ELF-1 (cell line): ENCODE measurements at places on chromosomes 3 and 15.

DNA sequence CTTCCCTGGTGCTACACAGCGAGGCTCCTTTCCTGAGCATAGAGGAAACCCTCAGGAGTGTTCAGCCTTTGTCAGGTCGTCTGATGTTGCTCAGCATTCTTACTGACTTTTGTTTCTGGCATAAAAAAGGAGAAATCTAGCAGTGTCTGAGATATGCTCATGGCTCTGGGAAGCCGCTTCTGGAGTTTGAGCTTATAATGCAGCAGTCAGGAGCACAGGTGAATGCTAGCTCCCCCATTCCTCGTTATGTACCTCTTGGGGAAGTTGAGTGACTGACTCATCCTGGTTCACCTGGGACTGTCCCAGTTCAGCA lies 49.2 kb upstream of the MYZAP start:
- no peak for DNase-seq

DNA sequence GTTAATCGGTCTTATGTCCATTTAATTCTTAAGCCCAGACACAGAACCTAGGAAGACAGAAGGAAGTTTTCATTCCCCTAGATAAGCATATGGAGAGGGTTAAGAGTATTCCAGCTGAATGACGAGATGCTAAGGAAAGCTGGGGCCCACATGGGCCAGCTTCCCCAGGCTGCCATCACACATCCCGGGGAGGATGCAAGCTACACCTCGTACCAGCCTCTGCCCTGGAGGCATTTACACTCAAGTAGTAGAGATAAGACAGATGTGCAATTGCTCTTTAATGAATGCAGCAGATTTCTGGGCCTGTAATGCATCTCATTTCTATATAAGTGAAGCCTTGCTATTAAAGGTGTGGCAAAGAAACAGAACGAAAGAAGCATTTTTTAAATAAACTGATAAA lies 144.5 kb downstream of the MEX3B start:
- no peak for DNase-seq

DNA sequence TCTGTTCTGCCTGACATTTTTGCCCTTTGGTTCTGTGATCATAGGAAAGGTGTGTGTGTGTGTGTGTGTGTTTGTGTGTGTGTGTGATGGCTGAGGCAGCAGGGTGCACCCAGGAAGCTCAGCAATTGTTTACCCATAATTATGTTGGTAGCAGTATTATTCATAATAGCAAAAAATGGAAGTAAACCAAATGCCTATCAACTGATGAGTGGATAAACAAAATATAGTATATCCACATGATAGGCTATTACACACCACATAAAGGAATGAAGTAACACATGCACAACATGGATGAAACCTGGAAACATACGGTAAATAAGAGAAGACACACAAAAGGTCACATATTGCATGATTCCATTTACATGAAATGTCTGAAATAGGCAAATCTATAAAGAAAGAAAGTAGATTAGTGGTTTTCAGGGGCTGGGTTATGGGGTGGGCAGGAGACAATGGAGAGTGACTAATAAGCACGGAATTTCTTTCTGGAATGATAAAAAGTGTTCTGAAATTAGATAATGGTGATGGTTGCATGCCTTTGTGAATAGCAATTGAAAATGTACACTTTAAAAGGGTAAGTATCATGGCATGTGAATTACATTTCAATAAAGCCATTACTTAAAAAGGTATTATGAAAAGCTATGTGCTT lies 167.2 kb downstream of the POLR2M start:
- no peak for DNase-seq

GRCh38 chr3:175001091-175001490 lies 142.0 kb downstream of the NAALADL2 start:
- DNase-seq = no peak

- no peak for DNase-seq
Observed at GRCh38 chr3:125119752-125120378, 64.1 kb upstream of the HEG1 start.

- DNase-seq = peak; percentile 56
Observed at GRCh38 chr15:44726568-44727484, 9.5 kb upstream of the TRIM69 start.

DNA sequence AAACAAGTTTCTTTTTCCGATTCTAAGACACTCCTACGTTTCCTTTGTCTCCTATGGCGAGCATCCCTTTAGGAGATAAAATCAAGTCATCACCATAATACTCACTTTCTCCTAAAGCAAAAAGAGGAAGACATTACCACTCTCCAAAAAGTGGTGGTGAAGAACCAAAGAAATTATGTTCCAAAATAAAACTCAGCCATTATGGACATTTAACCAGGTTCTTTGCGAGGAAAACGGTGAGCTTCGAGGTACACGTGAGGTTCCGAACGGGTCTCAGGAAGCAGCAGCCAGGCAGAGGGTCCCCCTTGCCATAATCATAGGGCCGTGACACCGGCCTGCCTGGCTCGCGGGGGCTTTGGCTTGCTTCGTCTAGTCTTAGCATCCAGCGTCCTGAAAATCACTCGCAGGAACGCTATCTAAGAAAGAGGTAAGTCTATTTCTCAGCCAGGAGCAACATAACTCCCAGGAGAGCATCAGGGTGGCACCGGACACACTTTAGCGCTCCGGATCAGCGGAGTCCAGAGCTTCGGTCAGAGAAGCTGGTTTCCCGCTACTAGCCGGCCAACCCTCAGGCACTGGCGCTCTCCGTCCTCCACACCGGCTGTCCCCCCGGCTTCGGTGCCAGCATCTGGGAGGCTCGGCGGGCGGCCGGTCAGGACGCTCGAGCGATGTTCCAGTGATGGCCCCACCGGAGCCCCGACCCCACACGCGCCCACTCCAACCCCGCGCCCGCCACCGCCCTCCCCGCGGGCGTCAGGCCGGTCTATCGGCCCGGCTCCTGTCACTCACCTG lies 581 bp downstream of the IP6K1 start:
- DNase-seq = peak; percentile 63

- no peak for DNase-seq
Observed at GRCh38 chr3:151926956-151927355, 53.5 kb downstream of the SUCNR1 start.

DNA sequence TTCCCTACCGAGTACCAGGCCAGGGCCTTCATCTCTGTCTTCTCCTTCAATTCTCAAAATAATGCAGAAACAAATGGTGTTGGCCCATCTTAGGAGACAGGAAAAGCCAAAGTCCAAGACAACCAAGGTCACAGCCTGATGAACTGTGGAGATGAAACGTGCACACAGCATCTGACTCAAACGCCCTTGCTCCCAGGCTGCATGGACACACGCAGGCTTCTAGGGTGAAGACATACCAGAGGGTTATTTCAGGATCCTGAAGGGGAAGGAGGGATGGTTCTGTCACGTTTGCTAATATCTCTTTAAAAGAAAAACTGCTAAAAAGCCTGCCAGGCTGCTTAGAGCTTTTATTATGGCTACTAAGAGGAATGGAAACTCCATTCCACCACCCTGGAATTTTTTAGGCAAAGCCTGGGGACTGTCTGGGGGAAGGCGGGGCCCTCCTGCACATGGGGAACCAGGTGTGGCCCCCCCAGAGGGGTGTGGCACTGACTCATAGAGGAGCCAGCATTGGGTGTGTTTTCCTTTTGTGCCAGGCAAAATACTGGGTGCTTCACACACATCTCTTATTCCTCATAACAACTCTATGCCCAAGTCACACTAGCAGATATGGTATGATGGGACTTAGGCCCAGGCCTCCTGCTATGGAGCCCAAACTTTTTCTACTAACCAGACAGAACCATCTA lies 62.9 kb downstream of the UMPS start:
- DNase-seq = no peak

DNA sequence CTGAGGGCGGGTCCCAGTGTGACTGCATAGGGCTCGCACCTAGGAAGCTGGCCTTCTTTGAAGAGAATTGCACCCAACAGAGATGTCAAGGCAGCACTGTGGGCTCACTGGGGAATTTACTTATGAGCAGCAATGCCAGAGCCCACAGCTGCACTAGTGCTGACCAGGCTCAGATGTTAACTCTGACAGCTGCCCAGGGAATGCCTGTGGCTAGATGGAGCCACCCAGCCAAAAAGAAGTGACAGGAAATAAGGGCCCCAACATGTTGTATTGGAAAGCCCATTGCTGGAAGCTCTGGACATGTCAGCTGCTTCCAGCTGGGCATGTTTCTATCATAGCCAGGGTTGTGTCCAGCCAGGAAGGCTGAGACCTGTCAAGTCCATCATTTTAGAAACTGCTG lies 90.9 kb upstream of the ZNF280D start:
- no peak for DNase-seq

DNA sequence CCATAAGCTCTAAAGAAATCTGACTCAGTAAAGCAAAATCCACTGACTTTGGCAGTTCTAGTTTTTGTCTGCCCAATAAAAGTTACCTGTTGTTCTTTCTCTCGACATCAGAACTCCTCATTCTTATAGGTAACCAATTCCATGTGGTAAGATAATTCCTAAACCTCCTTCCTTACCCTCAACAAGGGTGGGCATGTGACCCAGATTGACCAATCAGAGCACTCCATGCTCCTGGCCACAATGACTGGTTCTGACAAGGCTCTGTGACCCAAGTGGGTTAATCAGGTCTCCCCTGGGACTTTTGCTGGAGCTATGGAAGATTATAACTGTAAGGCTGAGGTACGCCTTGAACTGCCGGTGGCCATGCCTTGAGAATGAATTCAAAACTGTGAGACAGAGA lies 31.7 kb downstream of the LINS1 start:
- no peak for DNase-seq

GRCh38 chr15:31372635-31373091 lies 46.0 kb downstream of the KLF13 start:
- DNase-seq = peak; percentile 98

DNA sequence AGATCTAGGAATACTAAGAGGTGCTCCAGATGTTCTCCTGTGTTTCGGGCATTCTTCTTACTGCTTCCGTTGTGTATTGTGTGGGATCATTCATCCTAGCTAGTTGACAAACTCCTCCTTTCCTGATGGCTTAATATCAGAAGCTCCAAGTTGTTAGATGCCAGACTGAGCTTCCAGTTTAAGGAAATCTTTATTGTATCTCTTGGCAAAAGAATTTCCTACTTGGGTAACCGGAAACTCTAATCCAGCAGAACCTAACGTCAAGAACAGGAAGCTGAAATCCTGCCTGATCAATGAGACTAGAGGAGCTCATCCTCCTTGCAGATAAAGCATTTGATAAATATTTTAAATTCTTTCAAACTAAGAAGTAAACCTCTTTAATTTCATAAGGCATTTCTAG lies 27.7 kb upstream of the MYH15 start:
- no peak for DNase-seq

GRCh38 chr3:54206874-54207273 lies 84.5 kb downstream of the CACNA2D3 start:
- no peak for DNase-seq

- peak; percentile 22 for DNase-seq
Observed at GRCh38 chr3:24457719-24458118, 36.9 kb downstream of the THRB start.

DNA sequence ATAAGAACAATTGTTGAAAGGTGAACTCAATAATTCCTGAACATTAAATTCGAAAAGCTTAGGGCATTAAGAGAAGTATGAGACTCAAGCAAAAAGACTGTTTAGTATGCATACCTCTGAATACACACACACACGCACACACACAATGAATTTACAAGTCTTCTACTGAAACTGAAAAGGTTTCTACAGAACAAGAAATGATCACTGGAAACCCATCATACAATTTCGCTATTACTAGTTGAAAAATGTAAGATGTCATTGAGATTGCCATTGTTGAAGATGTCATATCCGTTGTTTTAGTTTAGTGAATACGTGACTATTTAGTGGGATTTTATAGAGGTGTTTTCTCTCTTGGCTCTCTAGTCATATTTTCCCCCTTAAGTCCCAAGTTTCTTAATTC lies 106.8 kb downstream of the FOXB1 start:
- no peak for DNase-seq

- DNase-seq = no peak
Observed at GRCh38 chr3:188007897-188008296, 146.1 kb upstream of the LPP start.

- DNase-seq = no peak
Observed at GRCh38 chr15:80727596-80727995, 32.5 kb downstream of the ABHD17C start.

DNA sequence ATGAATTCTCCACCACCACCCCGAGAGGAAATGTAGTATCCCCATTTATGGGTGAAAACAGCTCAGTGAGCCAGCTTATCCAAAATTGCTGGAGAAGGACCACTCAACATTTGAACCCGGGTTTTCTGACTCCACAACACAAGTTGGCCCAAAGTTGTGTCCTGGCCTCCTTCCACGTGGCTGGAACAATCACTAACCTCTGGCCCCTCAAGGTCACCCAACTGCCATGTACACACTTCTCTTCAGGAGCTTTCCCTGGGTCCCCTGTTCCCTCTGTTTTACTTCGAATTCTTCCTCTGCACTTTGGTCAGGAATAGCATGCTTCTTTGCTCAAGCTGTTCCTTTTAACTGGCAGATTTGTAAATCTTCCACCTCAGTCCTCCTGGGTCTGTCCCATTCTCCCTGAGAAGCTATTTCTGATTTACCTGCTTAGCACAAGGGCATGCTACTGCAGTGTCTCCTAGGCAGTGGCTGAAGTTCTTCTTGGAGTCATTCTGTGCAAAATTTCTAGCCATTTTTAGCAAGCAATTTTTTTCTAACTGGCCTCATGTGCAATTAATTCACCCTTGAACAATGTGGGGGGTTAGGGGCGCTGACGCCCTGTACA lies 39.2 kb downstream of the TRIM71 start:
- DNase-seq = no peak

- peak; percentile 45 for DNase-seq
Observed at GRCh38 chr15:92809880-92810361, 90.2 kb upstream of the CHD2 start.

- no peak for DNase-seq
Observed at GRCh38 chr3:11282250-11283138, 10.3 kb downstream of the ATG7 start.

DNA sequence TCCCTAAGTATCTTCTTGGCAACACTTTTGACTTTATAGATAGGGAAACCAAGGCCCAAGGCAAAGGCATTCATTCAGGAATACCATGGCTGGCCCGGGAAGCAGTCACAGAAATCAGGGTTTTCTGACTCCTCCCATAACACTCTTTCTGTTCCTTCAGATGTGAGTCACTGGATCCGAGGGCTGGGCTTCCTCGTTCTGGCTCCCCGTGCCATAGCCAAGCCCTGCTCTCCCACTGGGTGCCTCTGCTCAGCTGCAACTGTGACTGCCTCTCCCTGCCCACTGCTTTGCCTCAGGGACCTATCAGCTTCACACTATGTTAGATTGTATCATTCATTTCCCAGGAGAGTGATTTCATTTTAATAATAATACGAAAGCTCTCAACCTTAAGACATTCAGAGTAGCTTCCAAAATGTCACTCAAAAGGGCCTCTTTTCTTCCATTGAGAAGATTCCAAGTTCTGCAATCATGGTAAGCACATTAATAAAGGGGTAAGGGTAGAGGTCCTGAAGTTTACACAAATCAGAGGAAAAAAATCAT lies 50.2 kb downstream of the GABRB3 start:
- DNase-seq = no peak
